Activated CD4-positive, alpha-beta T cell treated with anti-CD3 and anti-CD28 coated beads, Interleukin-2, amount 10 ng/mL, durations not matched to agents 7 days and 5 days (primary cell): ENCODE measurements at places on chromosomes 5 and 9. TPM values are rescaled to one million over a fixed set of nuclear protein-coding genes. Genes with fewer than 3 reads are reported as not detected.

DNA sequence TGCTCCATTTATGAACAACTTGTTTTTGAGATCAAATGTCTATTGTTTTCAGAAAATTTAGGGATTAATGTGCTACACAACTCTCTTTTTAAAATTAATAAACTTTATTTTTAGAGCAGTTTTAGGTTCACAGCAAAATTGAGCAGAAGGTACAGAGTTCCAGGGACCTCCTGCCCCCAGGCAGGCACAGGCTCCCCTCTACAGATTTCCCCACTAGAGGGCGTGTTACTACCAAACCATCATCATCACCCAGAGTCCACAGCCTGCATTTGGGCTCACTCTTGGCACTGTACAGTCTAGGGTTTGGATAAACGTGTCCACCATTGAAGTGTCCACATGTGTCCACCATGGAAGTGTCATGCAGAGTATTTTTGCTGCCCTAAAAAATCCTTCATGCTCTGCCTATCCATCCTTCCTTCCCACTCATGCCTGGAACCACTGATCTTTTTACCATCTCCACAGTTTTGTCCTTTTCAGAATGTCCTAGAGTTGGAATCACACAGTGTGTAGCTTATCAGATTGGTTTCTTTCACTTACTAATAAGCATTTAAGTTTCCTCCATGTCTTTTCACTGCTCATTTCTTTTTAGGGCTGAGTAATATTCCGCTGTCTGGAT lies 61.7 kb downstream of the MRPL36 start:
- peak; percentile 67 for DNase-seq

Gene RXRA
- total RNA-seq, result 1.4 TPM

Gene NUTM2G
- total RNA-seq, result not detected

GRCh38 chr9:6605202-6605601 lies 40.3 kb downstream of the GLDC start:
- no peak for DNase-seq

- peak; percentile 14 for DNase-seq
Measured at GRCh38 chr5:138339091-138339456, 1.0 kb downstream of the FAM53C start.
